ENCODE measurements at places on chromosomes 6 and 20.

- DNase-seq, result no peak
Measured at GRCh38 chr20:42961771-42962170, 227.9 kb downstream of the PTPRT start.

DNA sequence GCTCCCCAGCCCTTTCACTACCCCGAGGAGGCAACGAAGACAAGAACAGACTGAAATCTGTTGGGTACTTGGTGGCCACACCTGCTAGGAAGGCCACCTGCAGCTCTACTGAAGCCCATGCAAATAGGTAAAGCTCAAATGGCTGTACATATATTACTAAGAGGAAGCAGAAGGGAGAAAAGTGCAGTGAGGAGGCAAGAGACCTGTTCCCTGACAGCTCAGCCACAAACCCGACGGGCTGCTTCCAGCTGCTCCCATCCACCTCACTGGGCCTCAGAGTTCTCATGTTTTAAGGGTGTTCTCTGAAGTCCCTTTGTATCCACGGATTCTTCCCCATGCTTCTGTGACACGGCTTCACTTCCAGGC, 24.6 kb downstream of the TRAM2 start:
- no peak for DNase-seq

DNA sequence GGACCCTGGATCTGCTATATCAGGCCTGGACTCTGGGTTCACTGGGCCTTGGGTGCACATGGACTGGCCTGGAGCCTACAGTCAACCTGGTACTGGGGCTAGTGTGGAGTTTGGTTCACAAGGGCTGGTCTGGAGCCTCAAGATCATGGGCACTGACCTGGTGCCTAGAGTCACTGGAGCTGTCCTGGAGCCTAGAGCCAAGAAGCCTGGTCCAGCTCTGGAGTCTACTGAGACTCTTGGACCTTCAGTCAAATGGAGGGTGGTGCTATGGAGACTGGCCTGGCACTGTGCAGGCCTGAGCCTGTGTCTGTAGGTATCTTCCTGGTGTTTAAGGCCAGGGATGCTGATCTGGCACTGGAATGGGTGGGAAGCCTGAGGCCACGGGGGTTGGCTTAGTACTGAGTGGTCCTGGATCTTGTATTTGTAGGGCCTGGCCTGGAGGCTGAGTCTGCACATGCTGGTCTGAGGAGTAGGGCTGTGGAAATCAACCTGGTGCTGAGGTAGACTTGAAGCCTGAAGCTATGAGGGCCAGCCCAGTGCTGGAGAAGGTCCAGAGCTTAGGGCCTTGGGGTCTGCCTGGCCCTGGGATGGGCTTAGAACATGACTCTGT, 16.5 kb upstream of the WFDC9 start:
- DNase-seq, result no peak

DNA sequence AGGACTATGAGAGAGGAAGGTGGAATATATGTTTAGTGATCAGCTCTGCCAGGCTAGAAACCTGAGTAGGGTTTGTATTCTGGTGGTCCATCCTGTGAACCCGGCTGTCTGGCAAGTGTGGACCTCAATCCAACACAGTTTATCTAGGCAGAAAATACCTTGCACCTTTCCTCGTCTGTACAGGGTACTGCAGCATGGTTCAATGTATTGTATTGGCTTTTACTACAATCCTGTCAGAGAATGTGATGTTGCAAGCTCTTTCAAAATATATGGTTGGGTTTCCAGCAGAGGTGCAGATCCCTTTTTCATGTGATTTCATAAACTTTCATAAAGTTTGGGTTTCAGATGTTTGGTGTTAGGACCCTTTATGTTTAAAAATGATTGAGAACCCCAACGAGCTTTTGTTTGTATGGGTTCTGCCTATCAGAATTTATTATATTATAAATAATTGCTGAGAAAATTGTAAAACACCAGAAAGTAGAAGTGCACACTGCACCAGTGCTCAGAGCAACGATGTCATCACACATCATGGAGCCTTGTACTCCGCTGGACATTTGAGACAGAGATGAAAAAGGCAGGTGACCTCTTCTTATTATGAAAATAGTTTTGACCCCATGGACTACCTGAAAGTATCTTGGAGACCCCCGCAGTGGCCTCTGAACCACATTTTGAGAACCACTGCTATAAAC, 106.6 kb downstream of the RTN4IP1 start:
- no peak for DNase-seq
